ENCODE measurements at places on chromosomes 11 and 22.

DNA sequence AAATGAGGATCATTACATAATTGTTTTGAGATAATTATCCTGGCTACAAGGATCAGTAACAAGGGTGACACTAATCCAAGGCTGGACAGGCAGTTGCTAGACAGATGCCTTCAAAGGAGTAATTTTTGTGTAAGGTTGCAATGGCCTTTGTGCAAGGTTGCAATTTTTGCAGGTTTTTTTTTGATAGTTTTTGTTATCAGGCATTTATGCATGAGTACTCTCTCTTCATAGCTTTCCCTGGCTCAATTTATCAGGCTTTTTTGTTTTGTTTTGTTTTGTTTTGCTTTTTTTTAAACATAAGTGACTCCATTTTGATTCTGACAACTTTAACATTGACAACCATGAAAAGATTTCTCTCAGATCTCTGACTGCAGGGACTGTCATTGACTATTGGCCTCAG lies 110.2 kb downstream of the SWAP70 start:
- no peak for DNase-seq

DNA sequence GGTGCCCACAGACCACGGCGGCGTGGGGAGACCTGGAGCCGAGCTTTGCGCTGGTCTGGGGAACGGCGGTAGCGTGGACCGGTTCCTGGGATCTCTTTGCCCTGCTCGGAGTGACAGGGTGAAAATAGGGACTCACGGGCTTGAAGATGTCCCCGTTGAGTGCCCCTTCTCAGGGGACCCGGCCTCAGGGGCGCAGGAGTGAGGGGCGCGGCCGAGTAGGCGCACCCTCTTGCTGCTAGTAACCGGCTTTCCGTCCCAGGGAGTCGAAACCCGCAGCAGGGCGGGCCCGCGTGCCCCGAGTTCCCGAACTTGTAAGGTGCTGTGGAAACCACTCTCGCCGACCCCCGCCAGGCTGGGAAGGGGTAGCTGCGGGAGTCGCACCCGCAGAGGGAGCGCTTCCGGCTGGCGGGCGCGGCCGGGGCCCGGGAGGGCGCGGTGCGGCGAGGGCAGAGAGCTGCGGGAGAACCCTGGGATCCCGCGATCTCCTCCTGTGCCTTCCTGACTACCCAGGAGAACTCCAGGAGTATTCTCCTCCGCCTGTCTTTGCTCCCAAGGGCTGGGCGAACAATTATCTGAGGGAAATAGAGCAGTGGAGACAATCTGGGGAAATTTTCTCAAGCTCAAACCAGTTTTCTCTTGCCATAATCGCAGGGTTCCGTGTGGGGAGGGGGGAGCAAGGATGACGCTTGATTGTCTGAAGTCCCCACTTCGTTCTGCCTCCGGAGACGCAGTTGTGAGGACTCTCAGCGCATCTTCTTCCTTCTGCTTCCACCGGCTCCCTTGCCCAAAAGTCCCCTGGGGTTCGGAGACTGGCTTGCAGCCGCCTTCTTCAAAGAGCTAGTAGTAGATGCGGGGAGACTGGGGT lies 666 bp downstream of the NELL1 start:
- no peak for DNase-seq

DNA sequence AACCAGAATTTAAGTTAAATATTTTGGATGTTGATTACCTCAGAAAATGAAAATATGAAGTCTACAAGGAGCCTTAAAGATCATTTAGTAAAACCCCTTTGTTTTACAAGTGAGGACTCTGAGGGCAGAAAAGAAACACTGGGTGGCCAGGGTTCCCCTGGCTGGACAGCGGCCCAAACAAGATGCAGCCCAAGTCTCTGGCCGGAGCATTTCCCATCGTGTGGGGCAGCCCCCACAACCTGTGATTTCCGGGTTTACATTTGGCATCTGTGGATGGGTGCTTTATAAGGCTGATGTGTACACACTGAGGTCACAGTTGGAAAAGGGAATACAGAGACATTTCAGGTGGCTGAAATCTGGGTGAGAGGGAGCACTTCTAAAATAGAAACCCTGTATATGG lies 28.8 kb upstream of the B3GAT1 start:
- no peak for DNase-seq

DNA sequence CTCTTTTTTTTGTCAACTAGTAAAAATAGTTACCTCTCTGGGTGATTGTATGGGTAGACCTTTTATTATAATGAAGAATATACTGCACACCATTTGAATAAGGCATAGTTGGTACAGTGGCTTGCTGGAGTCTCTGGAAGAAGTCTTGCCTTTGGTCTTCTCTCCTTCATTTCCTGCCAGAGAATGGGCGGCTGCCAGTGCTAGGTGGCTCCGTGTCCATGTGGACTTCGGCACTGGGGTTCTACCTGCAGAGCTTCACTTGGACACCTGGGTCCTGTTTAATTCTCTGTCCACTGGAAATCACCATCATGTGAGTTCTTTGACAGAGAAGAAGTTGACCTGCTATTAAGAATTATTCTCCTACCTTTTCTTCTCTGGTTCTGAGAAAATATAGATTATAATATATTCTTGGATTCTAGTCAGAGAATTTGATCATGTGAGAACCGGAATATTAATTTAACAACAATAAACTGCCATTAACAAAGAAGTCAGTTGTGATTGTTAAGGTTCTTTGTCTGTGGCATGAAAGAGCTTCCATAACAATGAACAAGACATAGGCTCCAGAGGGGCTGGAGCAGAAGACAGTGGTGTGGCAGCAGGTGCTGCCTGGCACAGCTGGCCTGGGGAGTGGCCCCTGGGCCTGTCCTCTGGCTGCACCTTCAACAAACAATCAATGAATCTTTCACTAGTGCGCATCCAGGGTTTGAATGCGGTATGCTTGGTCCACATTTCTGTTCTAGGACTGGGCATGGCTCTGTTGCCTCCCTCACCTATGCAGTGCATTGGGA lies 77.5 kb downstream of the PPFIBP2 start:
- DNase-seq = no peak

DNA sequence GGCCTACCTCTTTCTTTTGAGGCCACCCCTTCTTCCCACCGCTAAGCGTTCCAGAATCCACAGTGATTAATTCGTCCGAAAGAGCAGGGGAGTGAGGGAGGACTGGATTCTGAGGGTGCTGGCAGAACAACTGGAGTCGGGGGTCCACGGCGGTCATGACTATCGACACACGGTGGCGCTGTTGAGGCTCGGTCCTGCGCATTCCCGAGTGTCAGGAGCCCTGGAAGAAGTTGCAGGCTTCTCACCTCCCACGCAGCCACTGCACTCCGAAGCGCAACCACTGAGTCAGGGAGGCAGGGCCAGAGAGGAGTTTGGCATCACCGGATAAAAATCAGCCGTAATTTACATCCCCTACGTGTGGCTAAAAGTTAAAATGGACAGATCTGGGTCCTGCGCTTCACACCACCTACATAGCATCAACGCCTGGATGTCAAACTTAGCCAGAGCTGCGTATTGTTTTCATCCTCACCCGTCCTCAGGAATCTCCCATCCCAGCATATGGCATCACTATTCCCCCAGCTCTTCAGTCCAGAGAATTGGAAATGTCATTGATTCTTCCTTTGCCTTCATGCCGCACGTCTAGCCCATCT lies 10.7 kb upstream of the CTSF start:
- DNase-seq = peak; percentile 74

DNA sequence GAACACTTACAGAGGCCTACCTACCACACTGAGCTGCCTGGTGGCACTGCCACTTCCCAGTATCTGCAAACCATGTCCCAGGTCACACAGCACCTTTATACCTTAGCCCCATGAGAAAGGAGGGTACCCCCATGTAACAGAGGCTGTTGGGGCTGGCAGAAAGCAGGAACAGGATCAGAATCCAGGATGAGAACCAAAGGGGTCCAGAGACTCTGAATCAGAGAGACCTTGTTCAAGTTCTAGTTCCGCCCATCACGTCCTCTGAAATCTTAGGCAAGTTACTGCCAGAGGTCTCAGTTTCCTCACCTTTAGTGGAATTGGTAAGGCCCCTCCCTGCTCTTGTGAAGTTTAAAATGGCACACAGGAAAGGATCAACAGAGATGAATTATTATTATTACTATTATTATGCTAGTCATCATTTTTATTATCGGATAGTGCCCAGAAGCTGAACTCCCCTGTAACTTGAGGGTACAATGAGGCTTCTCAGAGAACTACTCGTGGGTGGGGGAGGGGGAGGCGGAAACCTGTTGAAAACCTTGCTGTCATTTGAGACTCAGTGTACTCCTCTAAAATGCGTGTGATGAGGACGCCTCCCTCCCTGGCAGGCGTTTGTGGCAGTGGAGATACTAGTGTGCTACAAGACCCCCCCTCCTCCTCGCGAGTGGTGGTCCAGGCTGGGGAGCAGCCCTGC lies 9.3 kb downstream of the SELENOM start:
- no peak for DNase-seq

- no peak for DNase-seq
Measured at GRCh38 chr22:39185601-39186012, 33.1 kb upstream of the CBX7 start.
